Neuronal stem cell (in vitro differentiated cells): ENCODE measurements at places on chromosomes 6 and 20.

- H3K4me1 ChIP-seq: no peaks in the 10 kb centered on the region
- H3K36me3 ChIP-seq: no peaks in the 10 kb centered on the region
- H3K27me3 ChIP-seq: no peaks in the 10 kb centered on the region
- no peak overlapping the region for H3K4me3 ChIP-seq
- no peak overlapping the region for H3K27ac ChIP-seq
- DNase-seq: no peak
These were observed 483.0 kb downstream of the CBLN4 start for GRCh38 chr20:55522296-55522815.

- peaks cover 29% of the 10 kb centered on the region for H3K36me3 ChIP-seq
- H3K4me1 ChIP-seq: peaks cover 13% of the 10 kb centered on the region
- H3K4me3 ChIP-seq: no peak overlapping the region
- H3K27me3 ChIP-seq: no peaks in the 10 kb centered on the region
- no peak for DNase-seq
These were observed 4.3 kb downstream of the RPS12 start for GRCh38 chr6:132818404-132819359.

GRCh38 chr6:169955731-169956437 lies 204.5 kb downstream of the ERMARD start:
- no peak overlapping the region for H3K4me3 ChIP-seq
- H3K27me3 ChIP-seq: no peaks in the 10 kb centered on the region
- H3K4me1 ChIP-seq: peaks cover 11% of the 10 kb centered on the region
- DNase-seq: no peak
- H3K27ac ChIP-seq: no peak overlapping the region

DNA sequence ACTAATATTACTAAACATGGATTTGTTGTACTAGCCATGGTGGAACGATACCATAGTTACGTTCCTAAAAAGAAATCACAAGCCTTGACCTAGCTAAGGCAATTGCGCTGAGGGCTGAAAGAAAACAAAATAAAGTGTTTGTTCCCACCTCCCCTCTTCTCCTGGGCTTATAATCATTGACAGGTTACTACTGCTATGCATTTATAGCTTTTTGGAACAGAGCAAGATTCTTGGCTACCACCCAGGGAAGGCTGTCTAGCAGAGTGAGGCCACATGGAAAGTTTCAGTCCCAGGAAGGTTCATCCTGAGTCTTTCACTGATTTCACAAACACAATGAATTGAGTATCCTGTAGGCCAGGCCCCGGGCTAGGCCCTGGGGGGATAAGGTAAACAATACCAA lies 84.6 kb downstream of the TMEM170B start:
- no peaks in the 10 kb centered on the region for H3K36me3 ChIP-seq
- DNase-seq: no peak
- no peaks in the 10 kb centered on the region for H3K27me3 ChIP-seq
- H3K27ac ChIP-seq: no peak overlapping the region
- H3K4me3 ChIP-seq: no peak overlapping the region

GRCh38 chr6:37441651-37442050 lies 8.6 kb downstream of the CMTR1 start:
- DNase-seq: no peak
- no peak overlapping the region for H3K4me3 ChIP-seq
- H3K4me1 ChIP-seq: no peaks in the 10 kb centered on the region
- no peak overlapping the region for H3K27ac ChIP-seq

GRCh38 chr6:35833536-35833935 lies 28.4 kb downstream of the LHFPL5 start:
- no peaks in the 10 kb centered on the region for H3K27me3 ChIP-seq
- H3K4me3 ChIP-seq: no peak overlapping the region
- peaks cover 60% of the 10 kb centered on the region for H3K36me3 ChIP-seq
- DNase-seq: no peak
- H3K4me1 ChIP-seq: no peaks in the 10 kb centered on the region
- no peak overlapping the region for H3K27ac ChIP-seq

- no peak overlapping the region for H3K4me3 ChIP-seq
- no peaks in the 10 kb centered on the region for H3K36me3 ChIP-seq
- peaks cover 5% of the 10 kb centered on the region for H3K4me1 ChIP-seq
- H3K27ac ChIP-seq: no peak overlapping the region
- DNase-seq: no peak
- H3K27me3 ChIP-seq: peaks cover 40% of the 10 kb centered on the region
These were observed 49.3 kb downstream of the PRR18 start for GRCh38 chr6:166258854-166259276.
